ENCODE measurements at places on chromosomes 4 and X. TPM values are rescaled to one million over a fixed set of nuclear protein-coding genes. Genes with fewer than 3 reads are reported as not detected.

The ANKRD50 gene
- total RNA-seq, result 6.4 TPM

The RADX gene
- 3.3 TPM for total RNA-seq

The STX18 gene
- total RNA-seq, result 19.8 TPM

The PAGE1 gene
- not detected for total RNA-seq

The ADH1A gene
- total RNA-seq, result not detected

The EPHA5 gene
- total RNA-seq, result 0.07 TPM

The FAM199X gene
- total RNA-seq, result 10.7 TPM

The SSR4 gene
- 147 TPM for total RNA-seq

The ASB9 gene
- total RNA-seq, result 1.5 TPM

The SMS gene
- total RNA-seq, result 49.9 TPM

The GYPE gene
- total RNA-seq, result 0.72 TPM

The SRPX2 gene
- total RNA-seq, result 18.0 TPM

The NFKB1 gene
- 20.9 TPM for total RNA-seq

The TSR2 gene
- 44.0 TPM for total RNA-seq

The PHEX gene
- 0.10 TPM for total RNA-seq

The MAGEA11 gene
- not detected for total RNA-seq

The DIPK2B gene
- 9.3 TPM for total RNA-seq

The GSX2 gene
- total RNA-seq, result not detected

The RBMXL3 gene
- not detected for total RNA-seq

The SMR3B gene
- not detected for total RNA-seq

The ZNF141 gene
- total RNA-seq, result 9.0 TPM

The DOK7 gene
- total RNA-seq, result 60.0 TPM

The RNF212 gene
- total RNA-seq, result not detected

The PPP3CA gene
- total RNA-seq, result 21.7 TPM

The SLC16A2 gene
- total RNA-seq, result 12.6 TPM

The NKX3-2 gene
- total RNA-seq, result not detected

The UGT2B10 gene
- not detected for total RNA-seq

The TFE3 gene
- total RNA-seq, result 14.3 TPM

The FNIP2 gene
- total RNA-seq, result 69.1 TPM

The DCHS2 gene
- total RNA-seq, result 0.14 TPM

The STATH gene
- total RNA-seq, result not detected

The C1GALT1C1 gene
- 13.6 TPM for total RNA-seq

The MAOA gene
- 66.2 TPM for total RNA-seq

The P2RY4 gene
- not detected for total RNA-seq

The PRSS12 gene
- not detected for total RNA-seq

The ASB12 gene
- total RNA-seq, result 2.5 TPM

The IGFBP7 gene
- total RNA-seq, result 543 TPM

The HS6ST2 gene
- 0.39 TPM for total RNA-seq

The USP17L22 gene
- total RNA-seq, result not detected

The FAM149A gene
- total RNA-seq, result 9.6 TPM

The PAGE2B gene
- total RNA-seq, result not detected

The PCYT1B gene
- total RNA-seq, result not detected

The SOD3 gene
- total RNA-seq, result 30.3 TPM

The THAP9 gene
- total RNA-seq, result 9.1 TPM

The PLP1 gene
- 3.8 TPM for total RNA-seq

The MAGEA2B gene
- not detected for total RNA-seq

The FRG2 gene
- total RNA-seq, result not detected

The BMP3 gene
- not detected for total RNA-seq

The HERC5 gene
- 3.6 TPM for total RNA-seq

The HTRA3 gene
- total RNA-seq, result 20.2 TPM

The RAB41 gene
- total RNA-seq, result not detected

The TIGD4 gene
- 0.12 TPM for total RNA-seq

The CWH43 gene
- total RNA-seq, result not detected
